ENCODE measurements at places on chromosomes 16 and 17. TPM values are rescaled to one million over a fixed set of nuclear protein-coding genes. Genes with fewer than 3 reads are reported as not detected.
A peak's percentile ranks its signal among the peaks of the same experiment; 100 is the strongest.

The CFAP97D1 gene
- not detected for total RNA-seq

DNA sequence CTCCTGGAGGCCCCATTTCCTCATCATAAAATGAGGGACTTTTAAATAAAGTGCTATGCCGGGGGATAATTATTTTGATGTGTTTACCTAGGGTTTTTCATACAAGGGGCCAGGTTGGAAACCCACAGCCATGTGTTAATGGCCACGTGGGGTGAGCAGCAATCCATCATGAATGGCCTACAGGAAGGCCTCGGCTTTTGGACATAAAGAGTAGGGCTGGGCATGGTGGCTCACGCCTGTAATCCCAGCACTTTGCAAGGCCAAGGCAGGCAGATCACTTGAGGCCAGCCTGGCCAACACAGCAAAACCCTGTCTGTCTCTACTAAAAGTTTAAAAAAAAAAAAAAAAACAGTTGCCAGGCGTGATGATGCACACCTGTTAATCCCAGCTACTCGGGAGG lies 40.3 kb downstream of the MEAK7 start:
- DNase-seq, result no peak

The PHF23 gene
- total RNA-seq, result 42.6 TPM

The ZSWIM7 gene
- total RNA-seq, result 9.5 TPM

- no peak for DNase-seq
Observed at GRCh38 chr16:27476240-27476639, 73.5 kb downstream of the GTF3C1 start.

- DNase-seq, result no peak
Observed at GRCh38 chr16:17511340-17511739, 40.6 kb upstream of the XYLT1 start.

The SLC5A10 gene
- not detected for total RNA-seq

- DNase-seq, result no peak
Observed at GRCh38 chr17:27603880-27604794, 26.9 kb upstream of the LGALS9 start.

The SBK1 gene
- total RNA-seq, result 1.4 TPM

DNA sequence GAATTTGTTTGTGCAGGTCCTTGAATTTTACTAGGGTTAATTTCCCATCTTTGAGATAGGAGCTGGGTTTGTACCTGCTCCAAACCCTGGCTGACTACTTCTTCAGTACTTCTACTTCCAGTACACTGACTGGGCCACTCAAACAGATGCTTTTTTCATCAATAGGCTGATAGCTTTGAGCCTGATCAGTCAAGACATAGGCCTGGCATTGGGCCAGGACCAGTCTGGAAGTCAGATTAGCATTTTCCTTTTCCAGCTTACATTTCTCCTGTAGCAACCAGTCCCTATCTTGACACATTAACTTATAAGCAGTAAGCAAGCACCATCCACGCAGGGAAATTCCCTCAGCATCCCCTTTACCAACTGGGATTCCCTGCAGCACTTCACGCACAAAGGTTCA lies 7.5 kb upstream of the TMEM101 start:
- no peak for DNase-seq

DNA sequence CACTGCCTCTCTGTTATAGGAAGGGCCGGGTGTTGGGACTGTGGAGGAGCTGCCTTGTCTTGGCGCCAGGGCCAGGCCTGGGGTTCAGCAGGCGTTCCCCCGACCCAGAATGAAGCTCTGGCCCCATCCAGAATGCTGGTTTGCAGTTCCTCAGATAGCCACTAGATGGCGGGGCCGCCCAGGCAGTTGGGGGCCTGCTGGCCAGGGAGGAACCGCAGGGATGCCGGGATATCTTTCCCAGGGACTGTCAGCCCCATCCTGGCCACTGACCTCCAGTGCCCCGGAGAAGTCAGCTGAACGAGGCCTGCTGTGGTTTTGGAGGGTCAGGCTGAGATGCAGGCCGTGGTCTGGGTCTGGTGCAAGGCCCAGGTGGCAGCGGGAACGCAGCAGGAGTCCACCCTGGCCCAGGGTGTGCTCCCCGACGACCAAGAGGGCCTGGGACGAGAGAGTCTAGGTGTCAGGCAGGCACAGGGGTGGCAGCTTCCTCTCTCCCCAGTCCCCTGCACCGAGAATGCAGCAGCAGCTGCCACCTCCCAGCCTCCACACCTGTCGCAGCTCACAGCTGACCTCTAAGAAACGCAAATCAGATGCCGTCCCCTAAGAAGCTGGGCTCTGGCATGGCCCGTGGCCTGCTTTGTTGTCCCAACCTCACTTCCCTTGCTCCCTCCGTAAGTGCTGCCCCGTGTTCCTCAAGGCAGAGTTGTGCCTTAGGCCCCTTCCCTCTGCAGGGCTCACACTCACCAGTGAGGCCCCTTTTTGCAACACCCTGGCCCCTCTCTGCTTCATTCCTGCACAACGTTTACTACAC lies 51.2 kb downstream of the RMI2 start:
- peak; percentile 66 for DNase-seq

DNA sequence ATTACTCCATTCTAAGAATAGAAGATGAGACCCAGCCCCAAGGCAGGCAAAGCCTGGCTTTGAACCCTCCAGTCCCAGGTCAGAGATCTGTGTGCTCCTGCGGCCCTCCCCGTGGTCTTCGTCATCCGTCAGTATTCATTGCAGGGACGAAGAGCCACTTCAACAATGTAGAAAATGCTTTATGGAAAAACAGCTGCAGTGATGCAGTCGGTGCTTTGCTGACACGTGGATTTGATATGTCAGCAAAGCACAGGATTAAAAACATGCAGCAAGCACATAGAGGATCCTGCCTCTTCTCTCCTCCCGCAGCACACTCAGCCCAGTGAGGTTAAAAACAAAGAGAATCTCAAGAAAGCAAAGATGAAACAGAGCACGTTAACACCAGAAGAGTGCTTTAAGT lies 117.1 kb upstream of the AXIN2 start:
- no peak for DNase-seq

- DNase-seq, result no peak
Observed at GRCh38 chr16:70152578-70153302, 20.8 kb upstream of the CLEC18C start.

The CES5A gene
- not detected for total RNA-seq

GRCh38 chr17:19343256-19343630 lies 19.3 kb downstream of the B9D1 start:
- no peak for DNase-seq

- DNase-seq, result no peak
Observed at GRCh38 chr16:67966549-67967182, 1.8 kb downstream of the SLC12A4 start.

The CX3CL1 gene
- total RNA-seq, result 0.05 TPM

The KRT16 gene
- not detected for total RNA-seq

- DNase-seq, result no peak
Observed at GRCh38 chr16:68335175-68335574, 24.4 kb downstream of the PRMT7 start.

- peak; percentile 64 for DNase-seq
Observed at GRCh38 chr16:15642557-15643047, 352 bp downstream of the MARF1 start.

The AOC2 gene
- total RNA-seq, result 4.1 TPM

The ALG1 gene
- 54.9 TPM for total RNA-seq

GRCh38 chr16:81174644-81175324 lies 63.7 kb upstream of the BCO1 start:
- no peak for DNase-seq

DNA sequence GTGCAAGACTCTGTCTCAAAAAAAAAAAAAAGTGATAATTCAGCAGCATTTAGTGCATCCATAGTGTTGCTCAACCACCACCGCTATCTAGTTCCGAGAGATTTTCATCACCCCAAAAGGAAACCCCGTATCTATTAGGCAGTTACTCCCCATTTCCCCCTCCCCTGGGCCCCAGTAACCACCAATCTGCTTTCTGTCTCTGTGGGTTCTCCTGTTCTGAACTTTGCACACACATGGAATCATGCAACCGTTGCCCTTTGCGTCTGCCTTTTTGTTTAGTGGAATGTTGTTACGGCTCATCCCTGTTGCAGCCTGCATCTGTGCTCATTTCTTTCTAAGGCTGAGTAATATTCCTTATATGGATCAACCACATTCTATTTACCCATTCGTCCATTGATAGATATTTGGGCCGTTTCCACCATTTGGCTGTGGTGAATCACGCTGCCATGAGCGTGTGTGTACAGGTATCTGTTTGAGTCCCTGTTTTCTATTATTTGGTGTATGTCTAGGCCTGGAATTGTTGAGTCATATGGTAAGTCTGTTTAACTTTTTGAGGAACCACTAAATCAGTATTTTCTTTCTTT lies 8.7 kb upstream of the SYNGR2 start:
- DNase-seq, result no peak
